ENCODE measurements at places on chromosomes 1 and 21.

- DNase-seq, result no peak
Measured at GRCh38 chr1:36035154-36035553, 48.7 kb upstream of the TEKT2 start.

- DNase-seq, result no peak
Measured at GRCh38 chr1:52926864-52927211, 238 bp upstream of the SCP2 start.

DNA sequence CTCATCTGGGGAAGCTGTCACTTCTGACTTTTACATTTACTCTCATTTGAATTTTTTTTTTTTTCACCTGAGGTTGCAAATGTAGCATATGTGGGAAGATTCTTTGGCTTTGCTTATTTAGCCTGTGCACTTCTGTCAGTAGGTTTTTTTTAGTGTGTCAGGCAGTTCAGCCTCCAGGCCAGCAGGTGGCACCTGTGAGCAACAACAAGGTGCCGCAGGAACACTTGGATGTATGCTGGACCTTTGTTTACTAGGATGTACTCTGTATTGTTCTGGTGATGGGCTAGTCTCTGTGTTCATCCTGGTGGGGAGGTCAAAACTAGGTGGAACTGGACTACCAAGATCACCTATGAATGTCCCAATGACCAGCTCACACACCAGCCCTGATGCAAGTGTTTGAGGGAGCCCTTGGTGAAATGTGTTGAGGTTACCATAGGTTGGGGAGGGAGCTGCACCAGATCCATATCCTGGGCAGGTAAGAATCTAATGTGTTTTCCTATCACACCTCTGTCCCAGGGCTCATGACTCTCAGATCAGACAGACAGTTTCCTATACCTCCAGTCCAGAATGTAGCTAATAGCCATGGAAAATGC, 618.2 kb downstream of the BRINP3 start:
- peak; percentile 5 for DNase-seq

DNA sequence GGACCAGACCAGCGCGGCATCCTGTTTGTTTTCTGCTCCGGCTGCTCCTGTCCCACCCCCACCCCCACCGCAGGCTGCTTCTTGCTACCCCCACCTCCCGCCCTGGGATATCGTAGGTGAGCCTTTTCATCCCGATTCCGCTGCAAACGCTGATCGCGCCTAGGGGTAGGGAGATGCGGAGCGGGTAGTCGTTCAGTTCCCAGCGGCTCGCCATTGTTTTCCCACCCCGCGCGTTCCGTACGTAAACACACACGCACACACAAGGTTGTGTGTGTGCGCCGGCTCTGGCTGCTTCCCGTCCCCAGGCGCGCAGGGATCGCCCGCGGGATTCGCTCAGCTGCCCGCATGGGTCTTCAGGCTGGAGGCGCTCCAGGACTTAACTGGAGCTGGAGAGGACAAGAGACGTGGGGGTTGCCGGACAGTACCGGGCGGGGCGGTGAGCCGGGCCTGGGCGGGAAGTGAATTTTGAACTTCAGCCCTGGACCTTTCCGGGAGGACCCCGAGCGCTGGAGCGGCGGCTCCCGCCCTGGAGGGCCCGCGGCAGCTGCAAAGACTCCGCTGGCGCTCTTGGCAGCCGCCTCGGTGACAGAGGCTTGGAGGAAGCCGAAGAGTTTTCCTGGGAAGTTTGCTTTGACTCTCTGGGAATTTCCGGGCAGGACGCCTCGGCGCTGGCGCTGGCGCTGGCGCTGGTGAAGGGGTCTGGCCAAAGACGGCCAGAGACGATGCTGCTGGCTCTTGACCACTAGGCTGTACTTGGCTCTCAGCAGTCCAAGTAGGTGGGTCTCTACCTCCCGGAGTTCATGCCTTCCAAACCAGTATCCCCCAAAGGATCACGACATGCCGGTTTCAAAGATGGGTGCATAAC, 1.6 kb downstream of the SOX13 start:
- DNase-seq, result peak; percentile 85

DNA sequence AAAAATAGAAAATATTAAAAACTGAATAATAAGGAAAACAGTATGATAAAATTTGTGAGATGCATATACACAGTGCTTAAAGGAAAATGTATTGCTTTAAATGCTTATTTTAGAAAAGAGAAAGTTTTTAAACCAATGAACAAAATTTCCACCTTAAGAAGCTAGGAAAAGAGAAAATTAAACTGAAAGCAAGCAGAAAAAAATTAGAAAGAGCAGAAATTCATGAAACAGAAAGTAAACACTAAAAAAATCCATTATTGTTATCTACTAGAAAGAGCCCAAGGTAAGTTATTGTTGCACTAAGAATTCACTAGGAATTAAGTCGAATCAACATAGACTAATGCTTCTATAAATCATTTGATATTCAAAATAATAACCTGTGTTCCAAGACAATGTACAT, 67.7 kb downstream of the PIK3R3 start:
- DNase-seq, result no peak

- no peak for DNase-seq
Measured at GRCh38 chr1:21296509-21297354, 6.5 kb upstream of the ECE1 start.

DNA sequence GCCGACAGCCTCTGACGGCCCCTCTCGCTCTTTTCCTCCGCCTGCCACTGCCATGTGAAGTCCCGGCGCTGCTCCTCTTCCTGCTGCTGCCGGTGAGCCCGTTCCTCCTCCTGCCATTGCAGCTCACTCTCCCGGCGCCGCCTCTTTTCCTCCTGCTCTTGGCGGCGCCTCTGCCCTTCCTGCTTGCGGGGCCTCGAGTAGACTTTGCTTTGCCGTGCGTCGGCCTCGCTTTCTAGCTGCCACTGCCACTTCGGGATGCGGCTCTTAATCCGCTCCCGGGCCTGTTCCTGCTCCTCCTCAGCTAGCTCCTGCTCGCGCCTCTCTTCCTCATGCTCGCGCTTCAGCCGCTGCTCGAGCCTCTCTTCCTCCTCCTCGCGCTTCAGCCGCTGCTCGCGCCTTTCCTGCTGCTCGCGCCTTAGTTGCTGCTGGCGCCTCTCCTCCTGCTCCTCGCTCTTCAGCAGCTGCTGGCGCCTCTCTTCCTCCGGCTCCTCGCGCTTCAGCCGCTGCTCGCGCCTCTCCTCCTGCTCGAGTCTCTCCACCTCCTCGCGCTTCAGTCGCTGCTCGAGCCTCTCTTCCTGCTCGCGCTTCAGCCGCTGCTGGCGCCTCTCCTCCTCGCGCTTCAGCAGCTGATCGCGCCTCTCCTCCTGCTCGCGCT, 4.3 kb downstream of the TCHH start:
- DNase-seq, result peak; percentile 25

DNA sequence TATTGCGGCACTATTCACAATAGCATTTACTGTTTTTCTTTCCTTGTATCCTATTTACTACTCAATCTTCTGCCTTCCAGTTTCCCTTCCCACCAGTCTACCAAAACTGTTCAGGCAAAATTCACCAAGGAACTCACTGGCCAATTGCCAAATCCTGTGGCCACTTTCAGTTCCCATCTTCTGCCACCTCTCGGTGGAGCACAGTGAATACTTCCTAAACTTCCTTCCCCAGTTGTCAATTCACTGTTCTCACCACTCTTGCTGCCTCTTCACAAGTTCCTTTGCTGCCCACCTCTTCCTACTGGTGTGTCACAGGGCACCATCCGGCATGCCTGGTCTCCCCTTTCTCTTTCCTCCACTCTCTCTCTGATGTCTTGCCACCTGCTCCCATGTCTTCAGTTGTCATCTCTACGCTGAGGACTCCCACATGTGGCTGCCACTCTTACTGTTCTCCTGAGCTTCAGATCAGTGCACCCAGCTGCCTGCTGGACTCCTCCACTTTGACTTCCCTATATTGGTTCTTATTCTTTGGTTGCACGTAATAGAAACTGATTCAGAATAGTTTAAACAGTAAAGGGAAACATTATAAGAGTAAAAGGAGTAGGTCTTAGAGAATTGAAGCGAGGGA, 114.4 kb downstream of the PIK3R3 start:
- DNase-seq, result no peak

GRCh38 chr1:41646186-41646585, 161.7 kb upstream of the EDN2 start:
- no peak for DNase-seq

DNA sequence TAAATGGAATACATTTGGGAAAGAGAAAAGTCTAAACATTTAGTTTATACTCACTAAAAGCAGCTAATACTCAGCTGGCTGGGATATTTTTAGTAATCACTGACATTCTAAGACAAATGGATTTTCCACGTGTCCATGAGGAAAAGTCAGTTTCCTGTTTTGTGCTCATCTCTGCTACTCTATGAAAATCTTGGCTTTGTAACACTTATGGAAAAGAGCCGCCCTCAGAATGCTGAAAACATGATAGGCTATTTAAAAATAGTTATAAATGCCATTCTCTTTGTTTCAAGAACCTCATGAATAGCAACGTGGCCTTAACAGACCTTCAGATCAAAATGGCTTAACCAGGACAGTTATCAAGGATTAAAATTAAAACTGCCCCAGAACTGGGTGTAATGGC, 29.9 kb downstream of the MRAP start:
- DNase-seq, result no peak

DNA sequence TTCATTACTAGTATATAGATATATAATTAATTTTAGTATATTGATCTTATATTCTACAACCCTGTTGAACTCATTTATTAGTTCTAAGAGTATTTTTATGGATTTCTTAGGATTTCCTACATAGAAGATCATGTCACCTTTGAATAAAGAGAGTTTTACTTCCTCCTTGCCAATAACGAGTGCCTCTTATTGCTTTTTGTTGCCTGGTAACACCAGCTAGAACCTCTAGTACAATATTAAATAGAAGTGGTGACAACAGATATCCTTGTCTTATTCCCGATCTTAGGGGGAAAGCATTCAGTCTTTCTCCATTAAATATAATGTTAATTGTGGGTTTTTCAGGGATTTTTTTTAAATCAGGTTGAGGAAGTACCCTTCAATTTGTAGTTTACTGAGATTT, 40.8 kb downstream of the WNT2B start:
- no peak for DNase-seq

DNA sequence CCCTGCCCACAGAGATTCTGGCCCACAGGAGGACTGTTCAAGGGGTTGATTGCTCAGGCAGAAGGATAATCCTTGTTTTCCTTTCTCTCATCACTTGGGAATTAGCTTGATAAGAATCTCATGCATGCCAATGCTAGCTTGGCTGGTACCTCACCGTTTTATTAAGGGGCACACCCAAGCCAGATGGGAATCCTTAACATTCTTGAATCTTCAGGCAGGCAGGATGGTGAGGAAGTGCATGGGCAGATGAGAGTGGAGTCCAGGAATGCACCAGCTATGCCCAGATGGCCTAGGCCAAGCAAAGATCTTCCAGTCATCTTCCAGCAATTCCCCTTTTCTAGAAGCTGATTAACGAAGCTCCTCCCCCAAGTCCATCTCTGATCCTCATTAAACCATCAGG, 4.1 kb upstream of the LCE7A start:
- peak; percentile 5 for DNase-seq

- no peak for DNase-seq
Measured at GRCh38 chr1:2509589-2509988, 16.8 kb downstream of the PANK4 start.

GRCh38 chr1:235516862-235517446, 12.7 kb upstream of the B3GALNT2 start:
- DNase-seq, result no peak

DNA sequence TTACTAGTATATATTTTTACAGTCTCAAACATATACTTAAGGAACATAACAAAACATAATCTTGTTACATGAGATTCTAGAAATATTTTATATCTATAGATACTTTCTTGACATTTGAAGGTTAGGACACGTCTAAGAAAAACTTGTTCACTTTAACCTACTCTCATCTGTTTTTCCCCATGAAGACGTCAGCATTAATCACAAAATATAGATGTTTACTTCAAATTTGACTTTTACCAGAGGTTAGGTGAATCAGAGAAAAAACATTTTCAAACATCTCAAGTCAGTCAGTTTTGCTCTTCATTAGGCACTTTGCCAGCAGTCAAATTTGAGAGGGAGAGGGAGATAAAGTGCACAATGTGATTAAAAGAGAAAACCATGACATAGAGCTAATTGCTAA, 47.7 kb downstream of the BRINP3 start:
- DNase-seq, result no peak

DNA sequence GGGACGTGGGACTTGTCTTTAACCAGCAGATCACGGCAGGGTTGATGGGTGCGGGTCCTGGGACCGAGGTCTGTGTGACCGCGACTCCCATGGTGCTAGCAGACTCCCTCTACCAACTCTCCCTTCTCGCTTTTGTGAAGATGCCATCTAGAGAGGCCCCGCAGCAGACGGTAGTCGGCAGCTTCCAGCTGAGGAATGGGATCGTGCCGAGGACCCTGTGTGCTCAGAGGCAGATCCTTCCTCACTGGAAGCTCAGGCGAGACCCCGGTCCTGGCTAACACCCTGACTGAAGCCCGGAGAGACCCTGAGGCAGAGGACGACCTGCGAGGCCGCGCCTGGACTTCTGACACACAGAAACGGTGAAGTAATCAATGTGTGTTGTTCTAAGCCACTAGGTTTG, 12.5 kb upstream of the SPATC1L start:
- DNase-seq, result no peak

DNA sequence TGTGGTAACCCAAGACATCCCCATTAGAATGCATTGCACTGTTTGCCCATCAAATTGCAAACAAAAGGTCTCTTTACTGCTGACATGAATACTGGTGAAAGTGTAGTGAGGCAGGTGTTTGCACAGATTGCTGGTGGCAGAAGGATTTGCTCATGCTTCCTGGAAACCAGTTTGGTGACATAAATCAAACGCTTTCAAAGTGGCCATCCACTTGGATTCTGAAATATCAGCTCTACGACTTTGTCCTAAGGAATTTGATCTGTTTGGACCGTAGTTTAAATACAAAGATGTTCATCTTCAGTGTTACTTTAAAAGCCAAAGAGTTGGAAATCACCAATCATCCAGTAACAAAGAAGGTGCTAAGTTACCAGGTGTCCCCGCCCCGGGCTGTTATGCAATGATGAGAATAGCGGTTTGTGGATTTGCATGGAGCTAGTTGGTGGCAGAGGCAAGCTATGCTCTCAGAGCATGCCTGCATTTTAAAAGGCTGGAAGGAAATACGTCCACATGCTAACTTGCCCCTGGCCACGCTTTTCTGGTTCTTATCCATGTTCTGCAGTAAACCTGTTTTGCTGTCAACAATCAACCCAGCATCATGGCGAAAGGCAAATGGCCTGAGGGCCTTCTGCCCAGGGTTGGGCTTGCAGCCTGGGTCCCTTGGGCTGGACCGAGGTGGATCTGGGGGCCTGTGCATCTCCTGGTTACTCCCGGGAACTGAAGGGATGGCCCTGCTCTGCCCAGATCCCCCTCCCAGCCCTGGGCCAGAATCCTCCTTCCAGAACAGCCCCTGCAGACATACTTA, 49.2 kb downstream of the UMODL1 start:
- no peak for DNase-seq

DNA sequence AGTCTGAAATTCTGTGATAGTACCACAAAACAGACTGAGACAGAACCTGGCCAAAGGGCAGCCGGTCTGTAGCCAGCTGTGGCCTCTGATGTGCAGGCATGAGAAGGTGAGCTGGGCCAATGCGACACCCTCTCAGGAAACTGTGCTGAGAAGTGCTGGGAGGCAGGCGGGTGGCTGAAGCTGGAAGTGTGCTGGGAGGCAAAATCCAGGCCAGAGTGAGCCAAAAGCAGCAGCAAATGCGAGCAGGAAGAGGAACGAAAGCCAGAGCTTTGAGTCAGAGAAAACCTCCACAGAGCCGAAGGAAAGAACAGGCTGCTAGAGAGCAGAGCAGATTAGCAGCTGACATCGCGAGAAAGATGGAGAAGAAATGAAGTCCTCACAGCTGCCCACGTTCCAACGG, 10.2 kb upstream of the ATP13A2 start:
- DNase-seq, result no peak

GRCh38 chr1:52334906-52335528, 31.0 kb downstream of the CC2D1B start:
- no peak for DNase-seq
